ENCODE measurements at places on chromosomes 3 and 15.

DNA sequence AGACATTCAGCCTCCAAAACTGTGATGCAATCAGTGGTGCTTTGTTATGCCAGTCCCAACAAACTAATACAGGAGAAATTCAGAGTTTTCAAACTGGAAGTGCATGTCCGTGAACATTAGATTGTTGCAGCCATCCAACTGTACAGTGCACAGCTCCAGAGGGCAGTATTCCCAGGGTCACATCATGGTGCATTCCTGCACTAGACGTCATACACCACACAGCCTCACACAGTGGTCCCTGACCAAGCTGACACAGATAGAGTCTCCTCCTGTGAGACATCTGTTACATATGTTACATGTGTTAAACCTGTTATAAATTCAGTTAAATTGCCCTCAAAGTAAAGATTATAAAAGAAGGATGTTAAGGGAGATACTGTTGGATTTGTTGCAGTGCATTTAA is 209.0 kb downstream of the LRRN1 start:
- no peaks in the 10 kb centered on the region for H3K36me3 ChIP-seq
- no peak overlapping the region for H3K4me3 ChIP-seq
- no peak overlapping the region for H3K27ac ChIP-seq
- DNase-seq: no peak

GRCh38 chr3:48503401-48504050 is 448 bp downstream of the SHISA5 start:
- H3K36me3 ChIP-seq: peaks cover 11% of the 10 kb centered on the region
- H3K4me3 ChIP-seq: peak overlapping the region; percentile 70
- no peaks in the 10 kb centered on the region for H3K27me3 ChIP-seq
- peaks cover 32% of the 10 kb centered on the region for H3K4me1 ChIP-seq
- peak overlapping the region; percentile 25 for H3K27ac ChIP-seq

GRCh38 chr15:27669641-27670040 is 429.5 kb downstream of the OCA2 start:
- no peak for DNase-seq
- no peak overlapping the region for H3K4me3 ChIP-seq
- no peaks in the 10 kb centered on the region for H3K27me3 ChIP-seq
- H3K36me3 ChIP-seq: no peaks in the 10 kb centered on the region

DNA sequence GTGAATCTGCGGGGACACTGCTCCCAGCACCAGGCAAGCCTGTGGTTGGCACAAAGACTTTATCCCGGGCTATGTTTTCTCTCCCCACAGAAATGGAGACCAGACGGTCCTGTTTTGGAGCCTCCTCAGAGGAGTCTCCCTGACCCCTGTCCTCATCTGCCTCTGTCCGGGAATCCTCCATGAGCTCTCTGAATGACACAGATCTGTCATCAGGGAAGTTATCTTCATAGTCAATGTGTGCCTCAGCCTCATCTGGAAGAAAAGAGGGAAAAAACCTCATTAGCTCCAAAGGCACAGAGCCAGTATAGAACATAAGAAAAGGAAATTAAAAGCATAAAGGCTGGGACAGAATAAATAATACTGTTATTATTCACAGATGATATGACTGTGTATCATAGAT is 40.0 kb downstream of the CRTAP start:
- no peaks in the 10 kb centered on the region for H3K27me3 ChIP-seq
- DNase-seq: no peak
- H3K4me1 ChIP-seq: no peaks in the 10 kb centered on the region
- H3K27ac ChIP-seq: no peak overlapping the region
- H3K36me3 ChIP-seq: no peaks in the 10 kb centered on the region

- no peaks in the 10 kb centered on the region for H3K4me1 ChIP-seq
- H3K36me3 ChIP-seq: no peaks in the 10 kb centered on the region
- H3K27me3 ChIP-seq: peaks cover 65% of the 10 kb centered on the region
Measured at GRCh38 chr3:117052395-117052794, 342.8 kb downstream of the TUSC7 start.

Data from MCF 10A (cell line).